ENCODE measurements at places on chromosomes 16 and 17. TPM values are rescaled to one million over a fixed set of nuclear protein-coding genes. Genes with fewer than 3 reads are reported as not detected.

- DNase-seq = no peak
These were observed 1.4 kb upstream of the SLX4 start for GRCh38 chr16:3612510-3613466.

- no peak for DNase-seq
These were observed 10.9 kb downstream of the JPT2 start for GRCh38 chr16:1688807-1689560.

DNA sequence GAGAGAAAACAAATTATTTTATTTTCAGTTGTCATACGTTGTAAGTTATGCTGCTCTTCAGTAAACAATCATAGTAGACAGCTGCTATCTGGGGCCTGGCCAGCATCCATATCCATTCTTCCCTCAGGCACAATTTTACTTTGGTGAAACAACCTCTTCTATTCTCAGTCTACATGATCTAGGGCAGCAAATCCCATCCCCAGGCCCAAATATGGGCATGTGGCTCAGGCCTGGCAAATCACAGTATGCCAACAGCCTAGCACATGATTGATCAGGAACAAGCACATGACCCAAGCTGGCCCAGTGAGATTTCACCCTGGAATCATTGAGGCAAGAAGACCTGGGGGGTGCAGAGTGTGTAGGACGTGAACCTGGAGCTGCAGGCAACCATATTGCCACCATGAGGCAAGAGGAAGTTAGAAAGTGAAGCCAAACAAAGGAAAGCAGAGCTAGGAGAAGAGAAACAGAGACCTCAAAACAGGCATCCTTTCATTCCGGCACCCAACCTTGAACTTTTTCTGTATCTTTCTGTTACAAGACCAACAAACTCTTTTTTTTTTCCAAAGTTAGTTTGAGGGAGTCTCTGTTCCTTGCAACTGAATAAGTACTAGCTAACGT lies 10.3 kb upstream of the ABCC12 start:
- no peak for DNase-seq

GRCh38 chr16:89017543-89018281 lies 40.7 kb upstream of the CBFA2T3 start:
- no peak for DNase-seq

- DNase-seq = no peak
These were observed 615.7 kb upstream of the SALL1 start for GRCh38 chr16:51766739-51767138.

DNA sequence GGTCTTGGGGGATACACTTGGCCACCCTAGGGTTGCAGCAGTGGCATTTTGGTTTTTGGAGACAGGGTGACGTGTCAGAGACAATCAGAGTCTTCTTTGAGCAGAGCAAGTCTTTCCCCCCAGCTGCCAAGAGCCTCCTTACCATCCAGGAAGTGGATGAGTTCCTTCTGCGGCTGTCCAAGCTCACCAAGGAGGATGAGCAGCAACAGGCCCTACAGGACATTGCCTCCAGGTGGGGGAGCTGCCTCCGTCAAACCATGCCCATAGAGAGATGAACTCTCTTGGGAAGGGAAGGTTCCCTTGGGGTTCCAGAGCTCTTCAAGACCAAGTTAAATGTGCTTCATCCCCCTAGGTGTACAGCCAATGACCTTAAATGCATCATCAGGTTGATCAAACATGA lies 11.3 kb downstream of the LIG3 start:
- DNase-seq = no peak

GRCh38 chr16:74717367-74717766 lies 16.7 kb upstream of the MLKL start:
- DNase-seq = no peak

GRCh38 chr16:64174327-64174726 lies 947.5 kb downstream of the CDH11 start:
- no peak for DNase-seq

- no peak for DNase-seq
These were observed 14.4 kb downstream of the SDR42E1 start for GRCh38 chr16:81996664-81997509.

DNA sequence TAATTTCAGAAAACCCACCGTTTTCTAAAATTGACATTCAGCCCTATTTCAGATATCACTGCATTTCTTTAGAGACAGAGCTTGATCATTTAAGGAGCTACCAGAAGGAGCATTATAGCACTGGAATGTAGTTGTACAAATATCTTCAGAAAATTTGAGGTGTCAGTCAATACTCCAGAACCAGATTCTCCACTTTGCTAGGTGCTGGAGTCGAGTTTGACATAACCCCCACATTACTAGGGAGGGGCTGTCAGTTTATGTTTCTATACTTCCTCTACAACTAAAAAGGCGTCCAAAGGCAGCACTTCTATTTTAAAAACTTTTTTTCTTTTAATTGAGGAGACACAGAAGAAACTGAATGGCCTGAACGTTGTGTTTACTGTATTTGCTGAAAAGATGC lies 892 bp upstream of the KIAA0513 start:
- DNase-seq = no peak

DNA sequence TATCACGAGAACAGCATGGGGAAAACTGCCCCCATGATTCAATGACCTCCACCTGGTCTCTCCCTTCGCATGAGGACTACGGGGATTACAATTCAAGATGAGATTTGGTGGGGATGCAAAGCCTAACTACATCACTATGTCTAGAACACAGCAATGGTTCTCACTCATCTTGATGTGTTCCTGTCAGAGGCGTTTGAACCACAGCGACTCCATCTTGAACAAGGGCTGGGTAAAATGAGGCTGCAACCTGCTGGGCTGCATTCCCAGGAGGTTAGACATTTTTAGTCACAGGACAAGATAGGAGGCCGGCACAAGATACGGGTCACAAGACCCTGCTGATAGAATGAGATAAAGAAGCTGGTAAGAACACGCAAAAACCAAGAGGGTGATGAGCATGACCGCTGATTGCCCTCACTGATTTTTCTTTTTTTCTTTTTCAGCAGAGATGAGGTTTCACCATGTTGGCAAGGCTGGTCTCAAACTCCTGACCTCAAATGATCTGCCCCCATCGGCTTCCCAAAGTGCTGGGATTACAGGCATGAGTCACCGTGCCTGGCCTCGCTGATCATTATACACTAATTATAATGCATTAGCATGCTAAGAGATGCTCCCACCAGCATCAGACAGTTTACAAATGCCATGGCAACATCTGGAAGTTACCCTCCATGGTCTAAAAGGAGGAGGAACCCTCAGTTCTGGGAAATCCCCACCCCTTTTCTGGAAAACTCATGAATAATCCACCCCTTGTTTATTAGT lies 3.0 kb upstream of the PPY start:
- no peak for DNase-seq

DNA sequence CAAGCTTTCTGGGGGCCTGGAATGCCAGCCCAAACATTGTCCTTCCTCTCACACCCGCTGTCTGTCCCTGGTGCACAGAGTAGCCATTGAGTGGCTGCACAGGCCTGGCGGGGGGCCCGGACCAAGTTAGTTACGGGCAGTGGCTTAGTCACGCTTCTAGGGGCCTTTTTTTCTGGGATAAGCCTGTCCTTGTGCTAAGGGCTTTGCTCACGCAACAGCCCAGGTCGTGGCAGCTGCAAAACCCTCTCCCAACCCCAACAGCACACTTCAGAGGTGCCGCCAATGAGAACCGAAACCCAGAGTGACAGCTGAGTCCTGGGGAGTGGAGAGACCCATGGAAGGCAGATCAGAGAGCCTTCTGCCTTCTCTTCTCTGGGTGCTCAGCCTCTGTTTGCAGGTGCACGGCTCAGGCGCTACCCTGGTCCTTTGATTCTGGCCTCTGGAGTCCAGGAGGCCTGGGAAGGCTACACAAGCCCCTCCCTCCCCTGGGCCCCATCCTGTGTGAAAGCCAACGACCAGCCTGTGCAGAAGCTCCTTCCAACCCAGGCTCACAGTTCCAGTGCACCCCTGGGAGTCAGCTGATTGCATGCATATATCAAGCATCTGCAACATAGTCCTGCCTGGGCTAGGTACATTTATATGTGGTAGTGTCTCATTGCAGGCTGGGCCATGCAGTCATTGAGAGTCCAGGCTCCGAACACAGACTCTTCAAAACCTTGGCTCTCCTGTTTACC lies 9.1 kb downstream of the WSCD1 start:
- DNase-seq = no peak

DNA sequence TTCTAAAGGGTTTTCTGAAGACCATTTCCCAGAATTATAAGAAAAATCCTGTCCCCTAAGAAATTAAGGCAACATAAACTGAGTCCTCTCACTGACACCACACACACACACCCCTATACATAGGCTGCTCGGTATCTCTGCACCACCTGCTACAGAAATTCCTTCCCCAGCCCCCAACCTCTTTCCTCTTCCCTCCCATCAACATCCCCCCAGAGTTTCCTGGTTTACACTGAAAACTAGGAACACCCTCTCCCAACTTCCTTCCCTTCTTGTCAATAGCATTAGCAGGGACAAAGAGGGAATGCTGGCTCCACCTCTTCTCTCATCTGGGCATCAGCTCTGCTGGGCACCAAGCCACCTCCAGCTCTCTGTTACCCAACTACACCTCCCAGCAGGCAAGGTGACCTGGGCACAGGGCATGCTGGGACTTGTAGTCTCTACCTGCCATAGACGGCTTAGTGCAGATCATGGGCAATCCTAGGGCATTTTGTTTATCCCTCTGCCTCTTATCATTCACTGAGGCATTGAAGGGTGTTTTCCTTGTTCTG lies 15.7 kb downstream of the CAVIN1 start:
- DNase-seq = peak; percentile 37

- no peak for DNase-seq
These were observed 849.1 kb upstream of the RBFOX1 start for GRCh38 chr16:6483469-6484033.

Gene ORAI3
- 17.2 TPM for polyA plus RNA-seq

Gene CRK
- polyA plus RNA-seq = 62.2 TPM

Gene CACNG3
- not detected for polyA plus RNA-seq

Gene CLEC19A
- polyA plus RNA-seq = 0.05 TPM

Gene RCVRN
- not detected for polyA plus RNA-seq

Gene SULT1A4
- 28.7 TPM for polyA plus RNA-seq

Data from left kidney (tissue), 8 donors.